GM04504 (cell line): ENCODE measurements at places on chromosomes 1 and 21.

GRCh38 chr1:161185282-161185682 lies 8.0 kb upstream of the B4GALT3 start:
- peak; percentile 72 for DNase-seq

DNA sequence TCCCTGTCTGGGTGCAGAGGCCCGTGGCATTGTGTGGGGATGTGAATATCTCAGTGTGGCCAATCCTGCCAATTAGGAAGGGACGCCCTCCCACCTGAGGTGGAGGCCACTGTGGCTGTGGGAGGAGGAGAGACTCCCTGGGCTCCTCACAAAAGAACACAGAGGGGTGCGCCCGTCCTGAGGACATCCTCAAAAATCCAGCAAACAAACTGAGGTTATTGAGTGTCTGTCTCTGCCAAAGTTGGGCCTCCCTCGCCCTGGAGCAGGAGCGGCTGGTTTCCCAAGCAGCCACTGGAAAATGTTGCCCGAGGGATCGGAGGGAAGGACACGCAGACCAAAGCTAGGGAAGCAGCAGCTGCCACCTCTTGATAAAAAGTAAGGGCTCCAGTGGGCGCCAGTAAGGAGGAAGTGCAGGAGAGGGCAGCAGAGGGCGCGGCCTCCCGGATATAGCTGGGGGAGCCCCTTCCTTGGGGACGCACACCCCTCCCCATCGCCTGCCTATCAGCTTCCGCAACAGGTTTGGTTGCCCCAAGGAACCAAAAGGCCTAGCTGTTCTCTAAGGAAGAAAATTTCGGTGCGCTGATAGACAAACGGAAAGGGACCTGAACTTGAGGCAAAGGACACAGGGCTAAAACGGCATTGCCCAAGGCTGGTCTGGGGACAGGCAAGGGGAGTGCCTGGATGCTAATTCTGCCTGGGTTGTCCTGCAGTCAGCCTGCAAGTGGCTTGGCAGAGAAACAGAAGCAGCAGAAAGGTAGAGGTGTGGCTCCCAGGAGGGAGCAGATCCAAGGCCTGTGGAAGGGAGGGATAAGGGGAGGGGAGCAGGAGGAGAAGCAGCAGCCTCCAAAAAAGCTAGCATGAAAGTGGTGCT lies 1.7 kb upstream of the GRIK3 start:
- DNase-seq: no peak

GRCh38 chr1:205309741-205310140 lies 11.8 kb downstream of the NUAK2 start:
- DNase-seq: no peak

DNA sequence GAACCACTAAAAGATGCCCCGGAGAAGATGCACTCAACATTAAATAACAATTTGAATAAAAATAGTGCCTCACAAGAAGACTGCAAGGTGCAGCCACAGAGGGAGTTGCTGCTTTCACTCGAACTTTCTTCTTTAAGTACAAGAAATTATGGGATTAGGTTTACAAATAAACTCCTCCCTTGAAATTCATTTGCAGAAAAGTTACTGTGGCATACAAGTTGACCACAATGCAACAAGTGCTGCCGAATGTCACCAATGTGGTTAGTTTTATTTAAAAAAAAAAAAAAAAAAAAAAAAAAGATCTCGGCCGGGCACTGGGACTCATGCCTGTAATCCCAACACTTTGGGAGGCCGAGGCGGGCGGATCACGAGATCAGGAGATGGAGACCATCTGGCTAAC lies 76.8 kb upstream of the RAB4A start:
- DNase-seq: no peak

- no peak for DNase-seq
Measured at GRCh38 chr1:167994560-167994959, 57.7 kb upstream of the MPC2 start.

- DNase-seq: no peak
Measured at GRCh38 chr1:224524679-224525078, 90.1 kb upstream of the WDR26 start.

GRCh38 chr1:172342584-172343239 lies 77.8 kb upstream of the C1orf105 start:
- DNase-seq: no peak

DNA sequence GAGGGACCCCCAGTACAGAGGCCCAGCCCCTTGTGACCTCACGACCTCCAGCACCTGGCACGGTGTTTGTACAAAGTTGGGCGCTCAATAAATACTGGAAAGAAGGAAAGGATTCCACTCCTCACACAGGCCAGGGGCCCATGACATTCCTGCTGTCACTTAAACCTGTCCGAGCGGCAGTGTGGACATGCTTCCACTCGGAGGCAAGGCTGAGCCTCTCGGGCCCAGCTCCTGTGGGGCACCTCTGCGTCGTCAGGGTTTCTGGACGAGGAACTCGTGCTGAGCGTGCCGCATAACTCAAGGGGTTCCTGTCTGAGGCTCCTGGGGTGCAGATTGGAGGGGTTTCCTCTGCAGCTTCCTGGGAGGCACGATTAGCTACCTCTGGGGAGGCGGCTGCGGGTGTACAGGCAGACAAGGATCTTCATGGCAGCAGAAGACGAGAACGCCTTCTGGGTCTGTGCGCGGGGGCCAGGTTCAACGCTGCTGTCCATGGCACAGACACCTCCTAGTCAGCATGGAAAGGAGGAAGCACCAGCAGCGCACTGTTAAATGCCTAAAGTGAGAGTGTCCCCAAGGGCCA lies 3.6 kb upstream of the SMIM1 start:
- DNase-seq: no peak

- no peak for DNase-seq
Measured at GRCh38 chr1:59695252-59695651, 119.5 kb upstream of the HOOK1 start.

GRCh38 chr1:245054507-245055270 lies 100.1 kb upstream of the KIF26B start:
- no peak for DNase-seq

- DNase-seq: no peak
Measured at GRCh38 chr1:109689844-109690405, 2.3 kb downstream of the GSTM1 start.

GRCh38 chr1:27832762-27833161 lies 2.2 kb downstream of the PPP1R8 start:
- peak; percentile 20 for DNase-seq

- DNase-seq: no peak
Measured at GRCh38 chr1:169392406-169392805, 24.4 kb downstream of the BLZF1 start.

GRCh38 chr1:239287296-239287695 lies 99.1 kb upstream of the CHRM3 start:
- no peak for DNase-seq

GRCh38 chr1:154325583-154326545 lies 539 bp downstream of the ATP8B2 start:
- peak; percentile 87 for DNase-seq

- no peak for DNase-seq
Measured at GRCh38 chr21:15848634-15849560, 119.1 kb downstream of the USP25 start.

DNA sequence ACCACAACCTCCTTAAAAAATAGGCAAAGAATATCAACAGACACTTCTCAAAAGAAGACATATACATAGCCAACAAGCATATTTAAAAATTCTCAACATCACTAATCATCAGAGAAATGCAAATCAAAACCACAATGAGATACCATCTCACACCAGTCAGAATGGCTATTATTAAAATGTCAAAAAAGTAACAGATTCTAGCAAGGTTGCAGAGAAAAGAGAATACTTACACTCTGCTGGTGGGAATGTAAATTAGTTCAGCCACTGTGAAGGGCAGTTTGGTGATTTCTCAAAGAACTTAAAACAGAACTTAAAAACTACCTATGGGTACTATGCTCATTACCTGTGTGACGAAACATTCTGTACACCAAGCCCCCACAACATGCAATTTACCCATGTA lies 20.7 kb downstream of the CD1B start:
- no peak for DNase-seq

DNA sequence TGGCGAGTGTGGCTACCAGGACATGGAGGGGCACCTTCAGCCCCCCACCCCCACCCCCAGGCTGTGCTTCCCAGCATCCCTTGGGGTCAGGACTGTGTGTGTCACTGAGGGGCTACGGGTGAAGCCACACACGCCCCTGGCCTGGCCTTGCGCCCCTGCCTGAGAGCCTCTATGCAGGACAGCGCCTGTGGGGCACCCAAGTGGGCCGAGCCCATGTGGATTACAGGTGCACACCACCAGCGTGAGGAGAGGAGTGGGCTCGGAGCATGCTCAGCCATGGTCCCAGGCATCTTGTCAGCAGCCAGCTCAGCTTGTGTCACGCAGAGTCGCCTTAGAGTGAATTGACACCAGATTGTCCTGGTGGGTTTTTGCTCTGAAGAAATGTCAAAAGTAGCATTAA lies 27.9 kb downstream of the FAAP20 start:
- no peak for DNase-seq

DNA sequence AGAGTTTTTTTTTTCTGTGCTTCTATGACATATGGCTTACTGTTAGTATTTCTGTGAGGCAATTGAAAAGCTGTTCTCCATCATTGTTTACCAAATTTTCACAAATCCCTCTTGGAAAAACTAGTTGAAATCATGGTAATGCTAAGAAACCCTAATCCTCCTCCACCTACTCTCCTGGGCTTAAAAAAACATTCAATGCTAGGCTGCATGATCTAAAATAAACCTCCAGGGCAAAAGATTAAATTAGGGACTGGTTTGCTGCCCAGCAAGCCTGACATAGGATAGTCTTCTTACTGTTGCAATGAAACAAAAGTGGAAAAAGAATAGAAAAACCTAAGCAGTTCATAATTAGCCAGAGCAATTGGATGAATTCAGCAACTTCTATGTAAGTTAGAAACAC lies 16.1 kb downstream of the C1orf52 start:
- DNase-seq: no peak

DNA sequence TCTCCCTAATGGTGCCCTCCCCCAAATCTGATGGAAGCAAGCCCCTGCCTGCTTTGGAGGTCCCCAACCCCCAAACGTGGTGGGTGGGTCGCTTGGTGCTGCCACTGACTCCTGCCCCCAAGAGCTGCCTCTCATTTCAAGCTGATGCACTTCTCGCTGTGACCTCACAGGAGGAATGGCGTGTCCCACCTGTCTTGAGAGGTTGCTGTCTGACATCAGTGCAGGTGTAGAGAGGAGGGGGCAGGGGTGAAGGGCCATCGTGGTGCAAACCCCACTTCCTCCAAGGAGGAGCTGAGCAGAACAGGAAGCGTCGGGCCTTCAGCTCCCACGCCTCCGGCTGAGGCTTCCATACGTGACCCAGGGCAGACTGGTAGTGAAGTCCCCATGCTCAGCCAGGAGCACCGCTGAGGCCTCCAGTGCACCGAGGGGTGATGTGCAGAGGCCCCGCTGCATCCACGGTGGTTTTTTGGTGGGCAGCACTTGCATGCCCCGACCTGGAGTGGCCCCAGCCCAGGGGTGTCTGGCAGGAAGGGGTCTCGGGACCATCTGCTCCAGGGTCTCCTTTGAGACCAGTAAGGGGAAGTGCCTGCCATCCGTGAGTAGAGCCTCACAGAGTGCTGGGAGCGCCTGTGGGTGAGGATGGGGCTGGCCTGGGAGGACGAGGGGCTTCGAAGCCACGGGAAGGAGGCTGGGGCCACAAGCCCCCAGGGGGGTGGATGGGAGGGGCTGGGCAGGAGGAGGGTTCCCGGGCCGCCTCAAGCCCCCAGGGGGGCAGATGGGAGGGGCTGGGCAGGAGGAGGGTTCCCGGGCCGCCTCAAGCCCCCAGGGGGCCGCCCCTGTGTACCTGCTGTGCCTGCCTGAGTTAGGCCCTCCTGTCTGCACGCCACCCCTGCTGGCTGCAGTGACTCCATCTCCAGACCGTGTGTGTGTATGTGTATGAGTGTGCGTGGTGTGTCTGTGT lies 39.8 kb downstream of the WDR4 start:
- DNase-seq: no peak

- DNase-seq: no peak
Measured at GRCh38 chr1:156430303-156430702, 61.3 kb downstream of the RHBG start.
